ENCODE measurements at places on chromosomes 6 and 20. TPM values are rescaled to one million over a fixed set of nuclear protein-coding genes. Genes with fewer than 3 reads are reported as not detected.

DNA sequence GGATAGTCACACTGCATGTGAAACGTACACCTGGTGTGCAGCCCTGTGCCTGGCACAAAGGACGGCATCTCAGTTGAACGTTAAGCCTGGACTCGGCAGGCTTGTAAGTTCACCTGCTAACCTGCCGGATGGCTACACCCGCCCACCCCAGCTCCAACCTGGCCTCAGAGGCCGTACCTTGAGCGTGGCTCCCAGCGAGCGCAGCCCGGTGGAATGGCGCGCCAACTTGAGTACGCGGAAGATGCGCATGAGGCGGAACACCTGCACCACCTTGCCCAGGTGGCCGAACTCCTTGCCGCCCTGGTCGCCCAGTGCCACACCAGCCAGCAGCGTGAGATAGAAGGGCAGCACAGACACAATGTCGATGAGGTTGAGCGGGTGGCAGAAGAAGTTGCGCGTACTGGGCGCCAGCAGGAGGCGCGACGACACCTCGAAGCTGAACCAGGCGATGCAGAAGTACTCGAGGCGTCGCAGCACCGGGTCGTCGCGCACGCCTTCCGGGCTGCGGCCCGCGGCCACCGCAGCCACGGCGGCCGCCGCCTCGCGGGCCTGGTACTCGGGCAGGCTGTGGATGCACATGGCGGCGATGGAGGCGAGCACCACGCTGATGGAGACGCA is 3.3 kb downstream of the KCNS1 start:
- peaks cover 3% of the 10 kb centered on the region for H3K4me1 ChIP-seq
- H3K36me3 ChIP-seq, result no peaks in the 10 kb centered on the region
- no peak for DNase-seq

GRCh38 chr6:170137176-170137891 is 153.5 kb downstream of the DLL1 start:
- H3K27ac ChIP-seq, result no peak overlapping the region
- no peaks in the 10 kb centered on the region for H3K4me1 ChIP-seq
- no peaks in the 10 kb centered on the region for H3K36me3 ChIP-seq
- H3K27me3 ChIP-seq, result no peaks in the 10 kb centered on the region
- no peak for DNase-seq

- no peaks in the 10 kb centered on the region for H3K27me3 ChIP-seq
- H3K36me3 ChIP-seq, result no peaks in the 10 kb centered on the region
- H3K27ac ChIP-seq, result no peak overlapping the region
- no peak overlapping the region for H3K4me3 ChIP-seq
These were observed 357.5 kb downstream of the ZFAND3 start for GRCh38 chr6:38176797-38177751.

The ADTRP gene
- total RNA-seq, result 3.9 TPM

- no peaks in the 10 kb centered on the region for H3K4me1 ChIP-seq
- H3K36me3 ChIP-seq, result no peaks in the 10 kb centered on the region
- no peak for DNase-seq
- no peak overlapping the region for H3K27ac ChIP-seq
- H3K4me3 ChIP-seq, result no peak overlapping the region
These were observed 6.7 kb upstream of the C2 start for GRCh38 chr6:31920811-31921210.

DNA sequence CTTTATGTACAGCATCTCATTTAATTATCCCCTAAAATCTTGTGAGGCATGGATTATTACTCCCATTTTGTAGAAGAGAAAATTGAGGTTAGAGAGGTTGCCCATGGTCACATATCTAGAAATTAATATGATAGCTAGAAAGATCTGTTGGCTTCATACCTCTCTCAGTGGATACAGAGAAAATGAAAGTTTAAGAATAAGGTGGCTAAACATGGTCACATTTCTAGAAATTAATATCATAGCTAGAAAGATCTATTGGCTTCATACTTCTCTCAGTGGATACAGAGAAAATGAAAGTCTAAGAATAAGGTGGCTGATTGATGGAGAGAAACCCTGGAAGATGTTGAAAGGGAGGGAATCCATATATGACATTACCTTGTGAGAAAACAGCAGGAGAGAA is 260.7 kb upstream of the MAN1A1 start:
- H3K27ac ChIP-seq, result no peak overlapping the region
- H3K4me1 ChIP-seq, result no peaks in the 10 kb centered on the region
- H3K27me3 ChIP-seq, result no peaks in the 10 kb centered on the region
- no peak for DNase-seq
- no peaks in the 10 kb centered on the region for H3K36me3 ChIP-seq
- no peak overlapping the region for H3K4me3 ChIP-seq
